ENCODE measurements at places on chromosomes 11 and 22.

DNA sequence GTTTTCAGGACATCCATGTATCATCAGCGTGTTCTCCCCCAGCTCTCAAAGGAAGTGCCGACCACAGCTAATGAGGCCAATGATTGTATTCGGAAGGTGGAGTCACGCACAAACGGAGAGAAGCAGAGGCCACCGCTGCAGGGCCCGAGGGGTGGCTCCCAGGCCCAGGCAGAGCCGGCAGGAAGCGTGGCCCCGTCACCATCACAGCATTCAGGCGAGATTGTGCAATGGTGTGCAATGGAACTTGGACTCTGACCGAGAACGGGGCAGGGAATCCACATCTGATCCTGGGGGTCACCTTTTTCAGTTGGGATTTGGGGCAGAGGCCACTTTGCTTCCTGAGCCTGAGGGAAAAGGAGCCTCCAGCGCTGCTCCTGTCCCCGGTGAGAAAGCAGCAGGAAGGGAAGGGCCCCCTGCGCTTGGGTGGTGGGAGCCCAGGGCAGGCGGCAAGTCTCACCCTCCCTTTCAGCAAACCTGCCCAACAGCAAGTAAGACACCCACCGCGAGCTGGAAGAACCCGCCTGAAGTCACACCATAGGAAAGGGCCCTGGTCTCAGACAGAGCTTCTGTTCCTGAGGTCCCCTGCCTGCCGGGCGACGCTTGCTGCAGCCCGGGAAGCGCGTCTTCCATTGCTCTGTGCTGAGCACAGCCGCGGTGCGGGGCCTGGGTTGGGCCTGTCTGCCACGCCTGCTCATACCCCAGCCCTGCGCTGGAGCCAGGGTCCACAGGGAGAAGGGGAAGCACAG, 1430.7 kb downstream of the BRD1 start:
- DNase-seq, result no peak

DNA sequence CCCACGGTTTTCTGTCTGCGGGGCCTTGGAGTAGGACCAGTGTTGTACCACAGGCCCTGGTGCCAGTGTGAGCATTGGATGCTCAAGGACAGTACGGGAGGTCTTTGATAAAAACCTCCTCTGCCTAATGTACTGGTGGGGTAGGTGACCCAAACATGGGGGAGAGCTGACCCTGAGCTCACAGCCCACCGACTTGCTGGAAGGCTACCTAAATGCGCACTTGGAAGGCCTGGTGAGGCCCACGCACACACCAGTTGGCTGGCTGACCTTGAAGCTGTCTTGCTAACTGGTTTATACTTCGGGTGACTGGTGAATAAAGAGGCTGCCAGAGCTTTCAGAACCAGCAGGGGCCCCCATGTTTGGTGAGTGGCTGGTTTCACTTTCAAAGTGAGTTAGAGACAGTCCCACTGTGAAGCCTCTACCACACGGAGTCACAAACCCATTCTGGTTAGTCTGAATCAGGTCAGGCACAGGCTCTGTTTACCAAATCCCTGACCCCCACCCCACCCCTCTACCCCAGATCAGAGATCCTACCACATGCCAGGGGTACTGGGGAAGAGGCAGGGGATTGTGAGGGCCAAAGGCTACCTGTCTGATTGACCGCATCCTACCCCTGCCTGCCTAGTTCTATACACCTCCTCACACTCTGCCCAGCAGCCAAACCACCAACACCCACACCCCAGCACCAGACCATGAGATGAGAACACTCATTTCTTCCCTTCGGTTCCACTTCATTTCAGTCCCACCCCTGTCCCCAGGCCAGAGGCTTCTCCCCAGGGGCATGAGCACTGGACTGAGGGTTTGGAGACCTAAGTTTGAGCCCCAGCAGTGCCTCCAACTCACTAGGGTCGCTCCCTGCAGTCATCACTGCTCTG, 12.7 kb upstream of the IL2RB start:
- no peak for DNase-seq

GRCh38 chr11:68142028-68142412, 20.8 kb upstream of the CHKA start:
- no peak for DNase-seq

DNA sequence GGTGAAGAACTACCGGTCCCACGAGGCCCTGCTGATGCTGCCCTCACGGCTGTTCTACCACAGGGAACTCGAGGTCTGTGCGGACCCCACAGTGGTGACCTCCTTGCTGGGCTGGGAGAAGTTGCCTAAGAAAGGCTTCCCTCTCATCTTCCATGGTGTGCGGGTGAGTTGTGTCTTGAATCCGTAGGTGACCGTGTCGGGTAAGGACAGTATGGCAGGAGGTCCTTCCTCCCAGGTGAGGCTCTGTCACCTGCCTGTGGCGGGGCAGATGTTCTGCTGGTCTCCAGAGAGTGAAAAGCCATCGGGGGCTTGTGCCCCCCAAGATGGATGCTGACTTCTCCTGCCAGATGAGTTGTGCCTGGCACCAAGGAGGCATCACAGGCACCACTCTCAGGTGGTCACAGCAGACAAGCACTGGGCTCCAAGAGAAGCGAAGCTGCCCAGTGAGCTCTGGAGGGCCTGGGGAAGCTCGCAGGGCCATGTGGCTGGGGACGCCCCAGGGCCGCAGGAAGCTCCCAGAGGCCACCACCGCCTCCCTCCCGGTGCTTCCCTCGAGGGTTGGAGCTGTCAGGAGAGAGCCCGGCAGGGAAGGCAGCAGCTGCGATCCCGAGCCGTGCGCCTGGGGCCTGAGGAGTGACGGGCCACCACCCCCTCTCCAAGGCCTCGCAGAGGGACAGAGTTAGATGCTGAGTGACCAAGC, 17.3 kb upstream of the PANX2 start:
- no peak for DNase-seq

GRCh38 chr11:49995565-49995964, 13.2 kb upstream of the OR4C12 start:
- DNase-seq, result peak; percentile 38

DNA sequence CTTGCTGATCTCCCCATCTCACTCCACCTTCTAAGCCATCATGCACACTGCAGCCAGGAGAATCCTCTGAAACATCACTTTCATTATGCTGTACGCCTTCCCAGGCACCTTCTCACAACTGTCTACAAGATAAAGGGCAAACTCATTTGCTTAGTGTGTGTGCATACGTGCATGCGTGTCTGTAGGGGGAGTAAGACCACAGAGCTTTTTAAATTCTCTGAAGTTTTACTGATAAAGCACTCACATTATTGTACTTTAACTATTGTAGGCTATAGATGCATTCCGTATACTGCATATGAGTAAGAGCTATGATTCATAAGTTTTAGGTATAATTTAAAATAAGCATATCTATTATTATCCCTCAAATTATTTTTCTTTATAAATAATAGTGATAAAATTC, 15.3 kb upstream of the ANKK1 start:
- DNase-seq, result peak; percentile 8

DNA sequence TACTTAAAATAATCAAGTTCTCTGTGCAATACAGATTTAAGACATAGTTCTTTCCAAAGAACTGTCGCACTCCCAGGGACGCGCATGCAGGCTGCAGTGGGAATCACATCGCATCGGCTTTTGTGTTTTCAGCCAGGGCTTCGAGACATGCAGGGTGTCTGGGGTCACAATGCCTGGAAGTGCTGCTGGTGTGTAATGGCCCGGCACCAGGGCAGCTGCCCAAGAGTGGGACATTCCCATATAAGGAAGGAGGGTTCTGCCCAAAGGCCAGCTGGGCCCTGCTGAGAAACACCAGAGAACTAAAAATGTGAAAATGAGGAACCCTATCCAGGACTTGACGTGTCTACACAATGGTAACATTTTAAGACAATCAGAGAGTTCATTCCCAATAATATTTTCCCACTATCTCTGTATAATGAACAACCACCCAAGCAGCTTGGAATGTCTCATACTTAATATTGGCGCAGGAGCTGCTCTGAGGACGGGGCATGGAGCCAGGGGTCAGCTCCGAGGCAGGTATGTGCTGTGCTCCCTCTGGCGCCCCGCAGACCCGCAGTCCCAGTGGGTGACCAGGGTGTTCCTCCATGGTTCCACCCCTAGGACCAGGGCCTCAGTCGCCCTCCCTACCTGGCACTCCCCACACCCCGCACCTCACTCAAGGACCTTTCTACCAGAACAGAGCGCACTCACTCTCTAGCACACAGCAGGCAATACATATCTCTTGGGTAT, 11.3 kb downstream of the MCAT start:
- no peak for DNase-seq

DNA sequence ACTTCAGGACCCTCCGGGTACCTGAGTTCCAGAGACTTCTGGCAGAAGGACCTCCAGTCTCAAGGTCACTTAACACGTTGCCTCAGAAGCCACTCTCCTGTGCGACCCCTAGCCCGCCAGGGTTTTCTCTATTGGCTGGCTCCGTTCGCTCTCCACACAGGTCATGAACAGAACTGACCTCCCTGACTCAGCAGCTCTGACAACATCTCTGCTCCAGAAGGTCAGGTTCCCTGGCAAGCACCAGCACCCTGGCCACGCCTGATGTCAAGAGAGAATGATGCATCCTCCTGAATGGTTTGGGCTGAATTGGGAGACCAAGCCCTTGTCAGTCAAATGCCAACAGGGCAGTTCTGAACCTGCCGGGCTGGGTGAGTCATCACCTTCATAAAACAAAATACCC, 84.3 kb upstream of the TMEM45B start:
- DNase-seq, result no peak

DNA sequence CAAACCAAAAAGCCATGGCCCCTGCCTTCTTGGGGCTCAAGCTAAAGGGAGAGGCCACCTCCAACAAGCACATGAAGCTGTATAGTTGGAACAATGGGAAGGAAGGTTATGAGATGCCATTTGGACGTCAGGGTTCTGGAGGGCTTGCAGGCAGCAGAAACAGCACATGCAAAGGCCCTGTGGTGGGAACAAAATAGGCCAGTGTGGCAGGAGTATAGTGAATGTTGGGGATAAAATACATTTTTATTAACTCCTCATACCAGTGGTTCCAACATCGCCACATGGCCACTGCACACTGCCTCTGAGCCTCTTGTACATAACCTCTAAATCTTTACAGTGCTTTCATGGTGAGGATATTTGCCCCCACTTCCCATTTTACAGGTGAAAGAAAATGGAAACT, 32.2 kb upstream of the MN1 start:
- no peak for DNase-seq

- DNase-seq, result no peak
These were observed 3.6 kb upstream of the CKAP5 start for GRCh38 chr11:46849631-46850030.

- no peak for DNase-seq
These were observed 42.5 kb downstream of the CTSC start for GRCh38 chr11:88295028-88295427.

DNA sequence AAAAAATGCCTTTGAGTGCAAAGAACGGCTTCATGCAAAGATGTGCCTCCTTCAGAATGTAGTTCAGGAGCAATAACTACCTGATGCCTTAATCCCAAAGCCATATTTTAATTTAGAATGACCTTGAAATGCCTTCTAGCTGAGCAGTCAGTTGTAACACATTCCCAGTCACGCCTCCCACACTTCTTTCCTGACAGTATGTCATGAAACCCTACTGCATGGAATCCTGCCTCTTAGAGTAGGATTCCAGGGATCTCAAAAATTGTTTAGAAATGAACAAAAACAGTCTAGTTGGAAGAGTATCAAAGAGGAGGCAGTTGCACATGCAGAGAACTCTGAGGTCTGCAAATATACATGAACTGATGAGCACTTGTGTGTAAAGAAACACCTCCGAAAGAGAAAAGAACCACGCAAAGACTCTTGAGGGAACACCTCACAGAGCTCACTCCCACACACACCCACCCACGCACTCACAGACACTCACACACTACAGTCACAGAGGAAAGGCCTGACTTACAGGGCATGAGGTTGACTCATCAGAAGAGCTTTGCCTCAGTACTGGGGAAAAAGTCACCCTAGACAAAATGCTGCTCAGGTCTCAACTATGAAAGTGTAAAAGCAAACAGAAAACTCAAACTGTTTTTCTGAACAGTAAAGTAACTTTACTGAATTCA, 77.4 kb downstream of the GGTLC2 start:
- peak; percentile 87 for DNase-seq

DNA sequence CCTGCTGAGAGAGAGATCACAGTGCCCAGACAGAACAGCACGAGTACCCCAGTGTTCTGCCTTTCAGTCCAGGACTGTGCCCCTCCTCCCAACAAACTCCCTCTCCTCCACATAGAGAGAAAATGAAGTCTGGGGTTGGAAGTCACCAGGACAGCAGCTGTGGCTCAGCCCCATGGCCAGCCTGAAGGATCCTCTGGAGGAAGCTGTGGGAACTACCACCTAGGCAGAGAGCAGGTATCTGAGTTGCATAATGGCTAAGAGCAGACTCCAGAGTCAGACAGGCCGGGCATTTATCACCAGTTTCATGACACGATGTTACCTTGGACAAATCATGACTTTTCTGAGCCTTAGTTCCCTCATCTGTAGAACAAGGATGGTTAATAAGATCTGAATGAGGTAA, 61.2 kb upstream of the RRAS2 start:
- no peak for DNase-seq

DNA sequence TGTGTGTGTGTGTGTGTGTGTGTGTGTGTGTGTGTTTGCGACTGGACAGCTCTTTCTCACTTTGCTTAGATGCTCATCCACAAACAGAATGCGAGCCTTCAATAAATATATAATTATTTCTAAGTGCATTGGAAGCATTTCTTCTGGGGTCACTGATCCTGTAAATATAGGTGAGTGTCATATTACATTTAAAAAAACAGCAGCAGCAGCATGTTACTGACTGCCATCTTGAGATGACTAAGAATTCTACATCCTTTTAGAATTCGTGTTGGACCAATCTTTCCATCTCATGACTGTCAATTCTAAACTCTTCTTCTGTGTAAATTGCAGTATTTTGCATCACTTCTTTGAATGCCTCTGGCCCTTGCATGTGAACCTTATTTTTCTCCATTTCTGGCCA, 238.0 kb upstream of the DDI1 start:
- DNase-seq, result peak; percentile 21

GRCh38 chr11:43376594-43376993, 17.9 kb downstream of the TTC17 start:
- DNase-seq, result peak; percentile 93

DNA sequence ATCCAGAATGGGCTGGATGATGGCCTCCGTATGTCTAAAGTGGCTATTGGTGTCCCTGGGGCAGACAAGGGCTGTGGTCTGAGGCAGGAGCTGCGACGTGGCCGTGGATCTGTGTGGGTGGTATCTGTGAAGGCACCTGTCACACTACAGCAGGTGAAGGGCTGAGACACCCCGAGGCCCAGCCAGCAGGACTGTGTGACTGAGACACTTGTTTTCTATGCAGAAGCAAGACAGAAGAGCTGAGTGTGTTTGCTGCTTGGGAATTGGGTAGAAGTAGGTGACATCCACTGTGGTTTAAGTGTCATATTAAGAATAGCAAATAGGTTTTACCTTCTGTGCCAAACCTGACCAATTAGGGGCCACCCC, 35.0 kb downstream of the AMPD3 start:
- no peak for DNase-seq

GRCh38 chr11:127962416-127962815, 624.9 kb downstream of the ETS1 start:
- no peak for DNase-seq

Data from HCEC 1CT (cell line).